Lung microvascular endothelial cell (primary cell): ENCODE measurements at places on chromosomes 2 and 18.

GRCh38 chr2:216345846-216346245, 26.4 kb downstream of the MARCHF4 start:
- DNase-seq, result no peak

- DNase-seq, result no peak
These were observed 244.5 kb downstream of the TXNL1 start for GRCh38 chr18:56393870-56394269.

DNA sequence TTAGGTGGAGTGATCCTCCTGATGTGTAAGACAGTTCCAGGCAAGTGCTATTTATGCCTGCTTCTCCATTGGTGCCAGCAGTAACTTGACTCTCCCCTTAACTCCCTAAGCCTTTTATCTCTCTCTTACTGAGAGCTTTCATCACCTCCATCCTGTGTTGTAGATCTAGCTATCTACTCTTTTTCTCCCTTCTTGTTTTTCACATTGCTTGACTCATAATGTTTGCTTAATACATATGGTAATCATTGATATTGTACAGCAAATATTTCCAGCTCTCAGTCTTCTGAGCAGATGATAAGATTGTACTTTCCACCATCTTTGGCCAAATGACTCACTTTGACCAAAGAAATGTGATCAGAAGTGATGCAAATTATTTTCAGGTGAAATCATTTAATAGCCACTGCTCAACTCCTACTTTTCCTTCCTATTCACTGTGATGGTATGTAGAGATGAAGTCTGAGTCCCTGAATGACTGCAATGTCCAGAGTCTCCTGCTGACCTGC, 165.0 kb downstream of the PLCL1 start:
- DNase-seq, result no peak

DNA sequence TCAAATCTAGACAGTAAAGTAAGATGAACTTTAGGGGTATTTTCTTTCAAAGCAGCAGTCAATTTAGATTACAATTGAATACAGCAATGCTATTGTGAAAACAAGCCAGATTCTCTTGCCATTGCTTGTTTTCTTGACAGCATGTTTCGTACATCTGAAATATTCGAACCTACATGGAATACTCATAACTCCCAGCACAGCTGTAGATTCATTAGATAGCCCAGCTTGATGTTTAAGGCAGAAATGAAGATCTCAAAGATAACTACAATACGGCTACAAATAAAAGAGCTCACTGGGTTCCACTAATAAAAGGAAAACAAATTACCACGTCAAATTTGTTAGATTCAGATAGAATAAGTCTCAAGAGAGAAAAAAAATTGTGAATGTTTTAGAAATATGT, 208.8 kb downstream of the WDPCP start:
- DNase-seq, result no peak

DNA sequence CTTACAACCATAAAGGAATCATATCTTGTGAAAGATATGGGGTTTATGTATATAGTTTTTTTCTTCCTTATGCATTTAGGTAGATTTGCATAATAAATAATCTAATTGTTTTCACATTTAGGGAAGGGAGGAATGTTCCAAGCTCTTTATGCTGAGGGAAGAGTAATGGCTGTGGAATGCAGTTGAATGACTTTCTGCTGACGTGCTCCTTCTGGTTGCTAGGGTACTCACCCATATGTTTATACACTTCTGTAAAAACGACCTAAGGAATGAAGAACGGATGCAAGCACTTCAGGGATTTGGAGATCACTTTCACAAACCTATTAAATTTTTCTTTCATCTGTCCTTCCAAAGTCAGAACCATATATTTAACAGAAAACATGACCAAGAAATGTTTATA, 29.2 kb upstream of the PPP4R1 start:
- peak; percentile 96 for DNase-seq

DNA sequence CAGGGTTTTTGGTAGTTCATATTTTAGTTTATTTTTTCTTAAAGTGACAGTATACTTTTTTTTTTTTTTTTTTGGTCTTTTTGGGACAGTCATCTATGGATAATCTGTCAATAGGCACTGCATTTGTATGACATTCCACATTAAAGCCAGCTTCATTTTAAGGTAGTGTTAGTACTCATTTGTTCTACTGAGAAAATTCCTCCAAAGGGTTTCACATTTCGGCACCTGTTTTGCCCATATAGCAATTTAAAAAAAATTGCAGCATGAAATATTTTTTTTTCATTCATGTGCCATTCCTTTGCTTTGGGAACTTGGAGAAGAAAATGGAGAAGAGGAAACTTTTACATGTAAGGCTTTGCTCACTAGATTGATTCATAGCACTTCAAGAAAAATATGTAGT, 276.3 kb upstream of the TCF4 start:
- DNase-seq, result no peak

- DNase-seq, result peak; percentile 70
These were observed 6.5 kb downstream of the TEX261 start for GRCh38 chr2:70988151-70988550.

DNA sequence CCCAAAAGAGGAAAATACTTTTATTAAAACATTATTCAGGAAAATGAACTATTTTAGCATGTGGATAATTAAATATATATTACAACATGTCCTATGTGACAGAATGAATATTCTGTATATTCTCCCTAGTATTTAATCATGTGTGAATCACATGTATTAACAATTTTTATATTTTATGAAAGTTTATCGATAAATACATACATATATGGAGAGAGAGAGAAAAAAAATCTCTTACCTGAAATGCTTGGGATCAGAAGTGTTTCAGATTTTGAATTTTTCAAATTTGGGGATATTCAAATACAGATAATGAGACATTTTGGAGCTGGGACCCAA, 228.6 kb upstream of the RBBP8 start:
- no peak for DNase-seq

GRCh38 chr18:36829362-36830157, 633 bp downstream of the KIAA1328 start:
- DNase-seq, result peak; percentile 40

GRCh38 chr2:108594132-108594981, 60.1 kb downstream of the LIMS1 start:
- peak; percentile 53 for DNase-seq

DNA sequence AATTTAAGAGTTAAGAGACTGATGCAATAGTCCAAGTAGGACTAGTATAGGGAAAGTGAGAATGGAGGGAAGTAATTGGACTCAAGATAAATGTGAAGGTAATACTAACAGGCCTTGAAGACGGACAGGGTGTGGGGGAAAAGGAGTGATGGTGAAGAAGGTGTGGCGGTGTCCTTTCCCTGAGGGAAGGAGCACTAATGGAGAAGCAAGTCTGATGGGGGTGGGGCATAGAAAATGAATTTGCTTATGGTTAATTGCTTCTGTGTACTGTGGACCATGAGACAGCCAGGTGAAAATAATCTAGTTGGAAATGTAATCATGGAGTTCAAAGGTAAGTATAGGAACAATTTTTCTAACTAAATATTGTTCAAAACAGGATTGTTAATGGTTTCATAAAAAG, 7.1 kb upstream of the TGOLN2 start:
- no peak for DNase-seq

DNA sequence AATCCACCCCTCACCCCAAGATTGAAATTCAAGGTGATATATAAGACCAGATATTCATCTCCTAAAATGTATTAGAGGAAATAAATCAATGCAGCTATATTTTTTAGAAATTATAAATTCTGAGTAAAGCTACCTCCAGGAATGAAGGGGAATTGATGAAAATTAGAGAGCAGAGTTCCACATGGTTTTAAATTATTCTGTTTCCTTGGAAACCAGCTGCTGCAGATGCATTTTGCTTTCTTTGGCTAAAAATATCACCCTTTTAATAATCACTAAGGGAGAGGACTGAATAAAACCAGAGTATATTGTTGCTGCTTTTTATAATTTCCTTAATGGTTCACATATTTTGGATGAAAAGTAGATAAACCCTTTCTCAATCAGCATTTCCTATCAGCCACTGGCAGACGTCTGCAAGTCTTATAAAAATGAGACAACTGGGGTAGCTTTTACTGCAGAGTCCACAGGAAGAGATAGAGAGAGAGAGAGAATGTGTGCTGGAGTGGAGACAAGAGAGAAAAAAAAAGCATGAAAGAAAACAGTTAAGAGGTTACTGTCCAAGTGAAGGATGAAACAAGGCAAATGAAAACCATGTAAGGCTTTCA, 2.0 kb downstream of the CSRNP3 start:
- no peak for DNase-seq

- DNase-seq, result no peak
These were observed 48.1 kb downstream of the PARD6G start for GRCh38 chr18:80198994-80199748.
